ENCODE measurements at places on chromosomes 6 and 20. TPM values are rescaled to one million over a fixed set of nuclear protein-coding genes. Genes with fewer than 3 reads are reported as not detected.

- DNase-seq = no peak
Measured at GRCh38 chr6:157226761-157227160, 96.6 kb downstream of the TMEM242 start.

DNA sequence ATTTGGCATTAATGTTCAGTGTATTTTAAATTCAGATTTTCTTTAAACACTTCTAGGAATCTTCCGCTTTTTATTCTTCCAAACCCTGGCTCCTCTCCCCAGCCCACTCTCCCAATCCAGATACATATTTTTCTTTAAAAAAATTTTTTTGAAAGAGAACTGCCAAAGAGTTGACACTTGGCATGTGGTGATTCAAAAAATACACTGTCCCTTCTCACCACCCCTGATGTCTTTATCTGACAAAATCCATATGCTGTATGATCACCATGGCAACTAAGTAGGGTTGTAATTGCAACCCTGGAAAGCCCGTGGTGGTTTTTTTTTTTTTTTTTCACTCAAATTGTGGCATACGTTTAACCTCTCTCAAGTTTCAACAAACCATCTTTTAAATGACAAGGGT, 355.8 kb upstream of the SASH1 start:
- no peak for DNase-seq

DNA sequence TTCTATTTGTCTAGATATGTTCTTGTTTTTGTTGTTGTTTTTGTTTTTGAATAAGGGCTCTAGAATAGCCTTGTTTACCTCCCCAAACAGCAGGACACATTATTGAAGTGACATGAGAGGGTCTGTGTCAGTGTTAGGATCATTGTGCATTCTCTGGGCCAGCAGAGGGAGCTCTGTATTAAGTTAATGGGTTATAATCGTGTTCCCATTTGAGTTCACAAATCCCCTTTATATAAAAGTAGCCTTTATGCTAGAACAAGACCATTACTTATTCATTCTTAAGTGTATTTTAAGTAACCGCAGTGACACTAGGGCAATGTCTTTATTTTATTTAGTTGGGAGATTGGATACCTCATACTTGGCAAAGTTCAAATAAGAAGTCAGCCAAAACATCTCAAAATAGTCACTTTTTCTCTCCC, 44.8 kb downstream of the STK4 start:
- DNase-seq = peak; percentile 65

- no peak for DNase-seq
Measured at GRCh38 chr6:34945317-34945716, 56.3 kb downstream of the ANKS1A start.

DNA sequence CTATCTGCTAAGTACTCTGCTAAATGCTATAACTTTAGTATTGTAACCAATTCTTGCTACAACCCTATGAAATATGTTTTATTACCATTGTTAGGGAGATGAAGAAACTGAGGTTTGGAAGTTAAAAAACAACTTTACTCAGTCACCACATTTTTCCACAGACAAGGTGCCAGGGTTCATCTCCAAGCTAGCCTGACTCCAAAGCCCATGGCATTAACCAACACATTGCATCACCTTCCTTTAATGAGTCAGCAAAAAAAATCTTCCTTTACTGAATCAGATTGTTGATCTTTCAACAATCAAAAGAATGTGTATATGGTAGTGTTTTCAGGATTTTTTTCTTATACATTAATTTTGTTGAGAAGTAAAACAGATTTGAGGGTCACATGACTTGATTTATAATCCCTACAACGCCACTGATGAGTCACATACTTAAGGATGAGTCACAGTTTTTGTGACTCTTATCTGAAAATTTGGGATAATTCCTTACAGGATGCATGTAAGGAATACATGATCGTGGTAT, 41.5 kb downstream of the MAN1A1 start:
- DNase-seq = no peak

GRCh38 chr6:97059473-97059872, 134.9 kb downstream of the KLHL32 start:
- DNase-seq = no peak

GRCh38 chr6:122652431-122652830, 42.2 kb downstream of the PKIB start:
- no peak for DNase-seq

GRCh38 chr6:36612101-36612625, 18.0 kb downstream of the SRSF3 start:
- no peak for DNase-seq

DNA sequence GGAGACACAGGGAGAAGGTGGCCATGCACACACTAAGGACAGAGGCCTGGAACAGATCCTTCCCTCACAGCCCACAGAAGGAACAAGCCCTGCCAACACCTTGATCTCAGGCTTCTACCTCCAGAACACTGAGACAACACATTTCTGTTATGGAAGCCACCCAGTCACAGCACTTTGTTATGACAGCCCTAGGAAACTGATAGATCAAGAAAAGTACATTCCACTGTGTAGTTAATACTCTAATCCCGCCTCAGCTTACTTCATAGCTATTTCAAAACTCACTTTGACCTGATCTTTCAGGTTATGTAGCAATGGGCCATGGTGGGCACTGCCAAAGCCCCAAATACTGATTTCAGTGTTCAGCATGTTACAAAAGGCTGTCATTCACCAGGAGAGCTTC, 66.8 kb downstream of the CD24 start:
- DNase-seq = no peak

The CALHM6 gene
- 5.9 TPM for polyA plus RNA-seq

The RTF2 gene
- 74.3 TPM for polyA plus RNA-seq

The RWDD2A gene
- polyA plus RNA-seq = 3.6 TPM

DNA sequence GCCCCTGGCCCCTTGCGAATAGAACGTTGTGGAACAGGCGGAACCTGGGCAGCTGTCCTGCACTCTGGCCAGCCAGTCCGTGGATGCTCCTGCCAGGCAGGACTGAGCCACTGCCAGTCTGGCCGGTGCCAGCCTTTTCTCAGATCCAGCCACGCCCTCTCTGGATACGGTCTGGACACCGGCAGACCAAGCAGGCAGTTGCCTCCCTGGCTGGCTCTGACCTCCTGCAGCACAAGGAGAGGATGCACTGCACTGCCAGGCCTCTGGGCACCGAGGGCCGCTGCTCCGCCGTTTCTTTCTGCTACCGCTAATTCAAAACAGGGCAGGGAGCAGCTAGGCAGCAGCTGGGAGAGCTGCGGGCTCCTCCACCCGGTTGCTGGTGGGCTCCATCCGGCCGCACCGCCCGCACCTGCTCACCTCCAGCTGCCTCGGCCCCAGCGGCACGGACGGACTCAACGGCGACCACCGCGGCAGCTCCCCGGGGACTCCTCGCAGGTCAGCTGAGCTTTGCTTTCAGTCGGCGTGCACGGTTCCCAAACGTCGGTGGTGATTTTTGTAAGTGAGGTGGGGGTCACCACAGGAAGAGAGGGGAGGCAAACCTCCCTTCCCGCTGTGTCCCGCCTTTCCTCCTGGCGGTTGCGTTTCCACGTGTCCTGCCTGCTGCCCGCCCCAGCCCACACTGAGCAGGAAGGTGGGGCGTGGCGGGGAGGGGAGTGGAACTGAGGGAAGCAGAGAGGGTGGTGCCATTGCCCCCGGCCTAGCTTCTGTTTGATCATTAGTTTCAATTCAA, 30.3 kb upstream of the AFDN start:
- peak; percentile 72 for DNase-seq

DNA sequence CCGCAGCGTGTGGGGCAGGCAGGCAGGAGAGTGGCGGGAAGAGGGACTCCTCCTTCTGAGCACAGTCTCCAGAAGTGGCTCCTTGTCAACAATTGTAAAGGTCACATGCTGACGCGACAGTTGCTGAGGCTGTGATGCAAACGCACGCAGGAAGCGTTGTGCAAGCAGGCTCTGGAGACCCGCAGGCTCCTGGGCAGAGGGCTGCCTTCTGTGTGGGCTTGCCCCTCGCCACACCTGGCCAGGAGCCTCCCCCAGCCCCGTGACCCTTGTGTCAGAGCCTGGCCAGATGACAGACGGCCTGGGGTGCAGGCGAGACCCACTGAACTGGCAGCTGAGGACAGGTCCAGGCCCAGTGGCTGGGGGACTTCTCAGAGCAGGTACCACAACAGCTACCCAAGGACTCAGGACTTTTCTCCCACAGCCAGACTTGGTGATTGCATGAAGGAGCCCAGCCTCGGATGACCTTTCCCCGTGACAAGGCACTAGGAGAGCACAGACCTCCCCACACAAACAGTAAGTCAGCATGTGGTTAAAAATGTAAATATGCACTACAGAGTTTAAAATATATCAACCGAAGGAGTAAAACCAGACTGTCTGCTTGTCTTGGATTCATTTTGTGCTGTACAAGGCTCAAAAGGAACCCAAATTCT, 222.1 kb upstream of the RREB1 start:
- DNase-seq = peak; percentile 79

DNA sequence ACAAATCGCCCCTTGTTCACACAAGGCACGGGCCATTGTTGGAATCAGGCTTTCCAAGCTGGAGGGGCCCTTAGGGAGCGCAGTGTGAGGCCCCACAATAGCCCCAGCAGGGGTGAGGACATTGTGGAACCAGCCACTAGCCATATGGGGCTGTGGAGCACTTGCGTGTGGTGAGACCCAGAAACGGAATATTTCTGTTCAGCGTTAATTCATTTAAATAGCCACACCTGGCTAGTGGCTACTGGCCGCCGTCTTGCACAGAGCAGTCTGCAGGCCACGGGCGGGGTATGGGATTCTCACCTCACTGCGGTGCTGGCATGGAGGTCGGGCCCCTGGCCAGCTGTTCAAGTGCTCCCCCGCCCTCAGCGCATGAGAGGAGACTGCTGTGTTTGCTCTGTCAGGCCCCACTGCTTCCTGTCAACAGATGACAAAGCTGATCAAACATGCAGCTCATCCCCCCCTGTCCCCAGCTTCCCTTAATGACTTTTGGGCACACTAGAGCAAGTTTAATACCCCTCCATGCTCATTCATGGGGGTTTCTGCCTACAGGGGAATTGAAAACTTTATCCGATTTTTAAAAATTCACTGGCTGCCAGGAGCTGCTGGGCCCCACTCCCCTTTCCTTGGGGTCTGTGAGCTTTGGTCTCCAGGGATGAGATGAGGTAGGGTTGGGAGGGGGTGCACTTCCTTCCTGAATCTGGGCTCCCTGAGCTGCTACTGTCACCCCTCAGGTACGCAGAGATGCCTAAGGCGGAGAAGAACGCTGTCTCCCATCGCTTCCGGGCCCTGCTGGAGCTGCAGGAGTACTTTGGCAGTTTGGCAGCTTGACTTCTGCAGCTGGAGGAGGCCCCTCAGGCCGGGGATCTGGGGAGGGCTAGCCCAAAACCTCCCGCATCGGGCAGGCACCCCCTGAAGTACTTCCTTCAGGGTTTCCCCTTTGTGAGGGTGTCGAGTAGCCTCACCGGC, 13.6 kb downstream of the ITPA start:
- no peak for DNase-seq

DNA sequence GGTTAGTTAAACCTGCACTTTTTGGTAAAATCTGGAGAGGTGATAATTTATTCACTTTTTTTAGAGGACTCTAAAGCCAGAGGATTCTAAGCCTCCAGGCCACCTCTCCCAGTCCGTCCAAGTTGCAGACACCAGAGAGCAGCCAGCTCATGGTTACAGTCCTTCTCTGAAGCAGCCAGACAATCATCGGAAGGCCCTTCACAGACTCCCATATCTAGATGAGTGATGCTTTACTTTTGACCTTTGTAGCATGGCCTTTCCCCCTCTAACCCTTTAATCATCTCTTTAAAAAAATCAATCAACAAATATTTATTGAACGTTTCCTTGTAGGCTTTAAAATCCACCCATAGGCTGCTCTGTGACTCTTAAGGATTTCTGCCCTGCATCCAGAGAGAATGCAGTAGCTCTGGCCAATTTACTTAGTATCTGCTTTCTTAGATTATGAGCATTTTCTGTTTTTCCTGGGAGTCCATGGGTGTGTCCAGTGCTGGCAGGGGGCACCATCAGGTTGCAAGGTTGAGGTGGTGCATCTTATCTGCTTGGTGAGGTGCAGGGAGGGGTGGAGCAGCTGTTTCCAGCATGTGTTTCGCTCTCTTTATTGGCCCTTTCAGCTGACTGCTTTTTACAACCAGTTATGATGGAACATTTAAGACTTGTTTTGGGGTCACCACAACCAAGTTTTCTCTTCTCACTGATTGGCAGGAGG, 58.6 kb downstream of the JARID2 start:
- no peak for DNase-seq

The WASF1 gene
- 2.0 TPM for polyA plus RNA-seq

The C20orf202 gene
- 0.27 TPM for polyA plus RNA-seq

The MPIG6B gene
- 0.20 TPM for polyA plus RNA-seq

DNA sequence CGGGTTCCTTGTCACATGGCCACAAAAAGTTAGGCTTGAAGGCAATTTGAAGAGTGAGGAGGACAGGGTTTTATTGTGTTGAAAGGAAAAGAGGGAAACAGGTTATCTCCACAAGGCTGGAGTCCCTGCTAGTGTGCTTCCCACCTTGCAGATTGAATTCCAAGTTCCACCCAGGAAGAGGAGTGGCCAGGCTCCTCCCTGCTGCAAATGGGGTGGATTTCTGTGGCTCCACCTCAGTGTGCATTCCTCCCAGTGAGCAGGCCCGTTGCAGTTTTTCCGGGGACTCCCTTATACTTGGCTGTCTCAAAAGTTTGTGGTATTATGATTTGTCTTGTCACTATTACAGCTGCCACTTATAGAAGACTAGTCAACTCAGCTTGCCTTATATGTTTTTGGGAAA, 281.8 kb upstream of the PLCB4 start:
- no peak for DNase-seq

The COL10A1 gene
- polyA plus RNA-seq = 0.05 TPM

The LAMA4 gene
- polyA plus RNA-seq = 24.2 TPM

DNA sequence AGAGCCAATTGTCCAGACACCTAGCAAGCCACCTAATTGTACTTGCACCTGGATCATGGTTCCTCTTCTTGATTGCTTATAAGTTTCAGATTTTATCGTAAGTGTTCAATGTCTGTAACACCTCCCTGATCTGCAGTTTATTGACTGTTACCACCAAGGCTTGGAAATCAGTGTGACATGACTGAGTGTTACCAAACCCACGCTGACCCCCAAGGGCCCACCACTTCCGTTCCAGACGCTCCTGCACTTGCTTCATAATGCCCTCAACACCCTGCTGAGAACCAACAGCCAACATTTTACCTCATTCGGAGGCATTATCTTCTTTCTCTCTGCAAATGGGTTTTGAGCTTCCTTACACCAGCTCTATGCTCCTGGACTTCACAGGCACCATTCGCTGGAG, 6.3 kb downstream of the CCR6 start:
- no peak for DNase-seq

The NHLRC1 gene
- polyA plus RNA-seq = 2.1 TPM

DNA sequence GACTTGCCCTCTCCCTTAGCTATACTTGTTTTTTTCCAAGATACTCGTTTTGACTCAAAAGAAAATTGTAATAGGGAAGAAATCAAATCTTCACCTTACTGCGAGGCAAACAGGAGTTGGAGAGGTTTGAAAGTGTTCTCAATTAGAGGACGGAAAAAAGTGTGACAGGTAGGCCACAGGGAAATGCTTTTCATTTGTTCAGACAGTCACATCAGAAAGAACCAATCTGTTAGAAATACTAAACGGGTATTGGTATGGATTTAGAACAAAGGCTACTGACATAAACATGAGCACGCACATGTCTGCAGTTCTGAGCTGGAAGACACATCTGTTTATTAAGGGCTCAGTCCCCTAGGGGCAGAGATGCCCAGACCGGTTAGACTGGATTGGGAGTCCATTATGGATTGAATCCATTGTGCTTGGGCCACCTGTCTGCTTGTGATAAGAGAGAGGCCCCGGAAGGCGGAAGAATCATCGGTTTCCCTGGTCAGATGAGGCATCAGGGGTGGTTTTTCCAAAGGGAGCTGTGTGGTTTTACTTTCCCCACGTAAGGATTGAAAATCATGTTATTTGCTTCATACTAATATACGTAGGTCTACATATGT, 220.9 kb upstream of the MYLIP start:
- no peak for DNase-seq

- DNase-seq = no peak
Measured at GRCh38 chr20:16125816-16126215, 447.4 kb downstream of the KIF16B start.

GRCh38 chr20:44600758-44601201, 18.4 kb downstream of the PKIG start:
- DNase-seq = peak; percentile 59

All from right cardiac atrium (tissue), 5 donors.